ENCODE measurements at places on chromosomes 1 and 21.

GRCh38 chr1:228867951-228868730 is 132.9 kb downstream of the RHOU start:
- DNase-seq: no peak

DNA sequence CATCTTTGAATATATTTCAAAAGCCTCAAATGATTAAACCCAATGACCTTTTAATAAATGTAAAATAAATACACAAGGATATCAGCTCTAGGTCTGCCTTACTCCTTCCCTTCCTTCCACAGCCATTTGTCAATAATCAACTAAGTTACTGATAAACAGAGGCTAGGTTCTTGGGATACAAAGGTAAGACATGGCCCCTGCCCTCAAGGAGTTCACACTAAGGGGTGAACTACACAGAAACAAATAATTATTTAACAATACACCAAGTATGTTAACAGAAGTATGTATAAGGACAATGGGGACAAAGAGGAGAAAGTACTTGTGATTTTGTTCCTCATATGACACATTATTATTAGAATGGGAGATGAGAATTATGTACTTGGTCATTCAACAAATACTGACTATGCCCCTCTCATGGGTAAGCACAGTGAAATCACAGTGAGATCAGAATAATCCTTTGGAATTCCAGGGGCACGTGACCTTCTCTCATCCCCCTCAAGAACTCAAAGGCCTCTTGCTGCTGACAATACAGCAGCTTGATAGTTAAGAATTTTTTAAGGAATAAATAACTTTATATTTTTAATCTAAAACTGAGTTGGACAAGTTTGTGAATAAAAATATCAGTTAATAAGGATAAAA is 40.2 kb downstream of the ATP1B1 start:
- DNase-seq: no peak

GRCh38 chr1:43472087-43472462 is 18.3 kb upstream of the HYI start:
- DNase-seq: no peak

- DNase-seq: no peak
Observed at GRCh38 chr21:35616090-35616489, 444.2 kb downstream of the SETD4 start.

GRCh38 chr1:246533371-246533905 is 26.4 kb upstream of the SMYD3 start:
- DNase-seq: no peak

GRCh38 chr1:172184506-172185191 is 235.8 kb upstream of the C1orf105 start:
- no peak for DNase-seq

- DNase-seq: no peak
Observed at GRCh38 chr1:225685476-225686176, 32.7 kb upstream of the ENAH start.

GRCh38 chr1:204709960-204710912 is 24.7 kb upstream of the LRRN2 start:
- no peak for DNase-seq

DNA sequence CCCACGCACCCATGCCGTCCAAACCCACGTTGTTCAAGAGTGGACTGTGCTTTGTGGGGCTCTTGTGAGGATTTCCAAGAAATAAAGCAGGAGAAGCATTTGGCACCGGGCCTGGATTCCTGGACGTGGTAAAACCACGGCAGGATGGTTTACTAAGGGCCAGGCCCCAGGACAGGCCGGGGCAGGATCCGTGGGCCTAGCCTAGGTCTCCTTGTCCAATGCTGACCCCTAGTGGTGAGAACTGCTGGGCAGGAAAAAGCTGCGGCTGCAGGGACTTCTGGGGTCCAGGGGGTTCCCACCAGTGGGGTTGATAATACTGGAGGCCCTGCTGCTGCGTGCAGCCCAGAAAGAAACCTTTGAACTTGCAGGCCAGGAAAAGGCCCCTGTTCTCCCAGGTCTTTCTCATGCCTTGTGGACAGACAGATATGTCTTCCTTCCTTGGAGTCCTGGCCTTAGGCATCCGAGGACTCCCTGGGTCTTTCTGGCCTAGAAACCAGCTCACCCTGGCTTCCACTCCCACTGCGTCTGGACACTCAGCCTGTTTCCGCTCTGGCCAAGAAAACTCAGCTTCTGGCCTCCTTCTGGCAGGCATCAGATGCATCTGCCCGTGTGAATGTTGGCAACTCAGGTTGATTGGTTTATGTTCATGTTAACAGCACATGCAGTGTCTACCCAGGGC is 106.9 kb upstream of the TMEM51 start:
- DNase-seq: peak; percentile 10

DNA sequence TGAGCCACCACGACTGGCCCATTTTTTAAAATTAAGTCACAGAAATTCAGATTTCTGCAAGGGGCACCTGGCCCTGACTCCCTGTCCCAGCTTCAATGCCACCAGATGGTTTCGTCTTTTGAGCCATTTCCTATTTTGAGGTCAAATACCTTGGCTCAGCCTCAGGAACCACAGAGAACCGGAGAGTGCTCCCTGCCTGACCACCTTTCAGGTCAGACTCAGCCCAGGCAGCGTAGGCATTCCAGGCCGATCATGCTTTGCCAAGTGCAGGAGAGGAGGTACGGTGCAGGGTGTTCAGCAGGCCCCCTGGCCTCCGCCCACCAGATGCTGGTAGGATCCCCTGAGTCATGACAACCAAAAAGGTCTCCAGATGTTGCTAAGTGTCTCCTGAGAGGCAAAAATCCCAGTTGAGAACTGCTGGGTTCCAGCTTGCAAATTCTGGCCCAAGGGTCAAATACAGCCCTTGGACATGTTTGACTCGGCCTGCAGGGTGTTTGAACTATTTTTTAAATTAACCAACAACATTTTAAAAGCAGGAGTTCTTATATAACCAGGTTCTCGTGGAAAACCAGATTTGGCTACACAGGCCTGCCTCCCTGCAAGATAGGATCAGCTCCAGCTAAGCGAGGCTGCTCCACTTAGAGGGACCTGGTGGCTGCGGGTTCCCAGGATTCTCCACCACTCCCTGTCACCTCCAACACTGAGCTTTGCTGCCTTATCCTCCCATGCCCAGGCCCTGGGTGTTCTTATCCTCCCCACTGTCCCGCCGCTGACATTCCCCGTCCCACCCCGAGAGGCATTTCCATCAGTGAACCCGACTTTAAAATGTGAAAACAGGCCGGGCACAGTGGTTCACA is 61.9 kb upstream of the TARDBP start:
- DNase-seq: no peak

DNA sequence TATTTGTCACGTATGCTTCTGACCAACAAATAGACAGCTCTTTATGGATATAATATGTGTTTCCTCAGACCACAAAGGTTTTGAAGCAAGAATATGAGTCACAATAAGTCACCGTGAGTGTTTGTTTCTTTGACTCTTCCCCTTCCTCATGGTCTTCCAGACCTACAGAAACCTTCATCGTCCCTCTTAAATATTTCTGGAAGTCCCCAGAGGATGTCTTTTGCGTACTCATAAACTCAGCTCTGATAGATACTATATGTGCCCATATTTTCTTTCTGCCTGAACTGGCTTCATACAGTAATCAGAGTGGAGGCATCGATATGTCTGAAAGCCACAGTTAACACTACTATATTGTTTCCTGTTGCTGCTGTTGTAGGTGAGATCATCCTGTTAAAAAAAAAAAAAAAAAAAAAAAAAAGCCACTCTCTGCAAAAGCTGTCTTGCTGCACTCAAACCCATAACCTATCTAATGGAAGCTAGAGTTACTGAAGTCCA is 38.4 kb downstream of the ADAMTS1 start:
- no peak for DNase-seq

DNA sequence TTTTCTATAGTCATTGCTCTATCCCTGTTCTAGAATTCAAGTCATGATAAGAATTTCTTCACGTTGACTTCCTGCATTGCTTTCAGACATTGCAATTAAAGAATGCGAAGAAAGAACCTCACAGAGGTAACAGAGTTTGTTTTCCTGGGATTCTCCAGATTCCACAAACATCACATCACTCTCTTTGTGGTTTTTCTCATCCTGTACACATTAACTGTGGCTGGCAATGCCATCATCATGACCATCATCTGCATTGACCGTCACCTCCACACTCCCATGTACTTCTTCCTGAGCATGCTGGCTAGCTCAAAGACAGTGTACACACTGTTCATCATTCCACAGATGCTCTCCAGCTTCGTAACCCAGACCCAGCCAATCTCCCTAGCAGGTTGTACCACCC is 10.6 kb downstream of the APCS start:
- no peak for DNase-seq

DNA sequence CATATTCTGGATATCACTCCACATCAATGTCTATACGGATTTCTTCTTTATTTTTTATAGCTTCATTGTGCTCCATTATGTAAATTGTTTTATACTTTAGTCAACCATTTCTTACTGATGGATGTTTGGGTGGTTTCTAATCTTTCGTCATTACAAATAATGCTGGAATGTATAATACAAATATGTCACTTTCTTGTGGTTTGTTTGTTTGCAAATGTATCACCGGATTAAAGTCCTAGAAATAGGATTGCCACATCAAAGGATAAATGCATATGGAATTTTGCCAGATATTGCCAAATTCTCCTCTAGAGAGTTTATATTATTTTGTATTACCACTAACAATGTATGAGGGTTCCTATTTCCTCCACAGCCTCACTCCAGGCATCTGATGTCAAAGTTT is 48.7 kb upstream of the PRDM2 start:
- no peak for DNase-seq
